ENCODE measurements at places on chromosomes 16 and 17. TPM values are rescaled to one million over a fixed set of nuclear protein-coding genes. Genes with fewer than 3 reads are reported as not detected.

TBC1D3I gene
- total RNA-seq: 0.62 TPM

TP53TG3C gene
- not detected for total RNA-seq

TBC1D3 gene
- not detected for total RNA-seq

NPIPA2 gene
- not detected for total RNA-seq

AP1G1 gene
- total RNA-seq: 119 TPM

SPHK1 gene
- 0.78 TPM for total RNA-seq

MIS12 gene
- 18.2 TPM for total RNA-seq

TNK1 gene
- total RNA-seq: 0.94 TPM

DNA sequence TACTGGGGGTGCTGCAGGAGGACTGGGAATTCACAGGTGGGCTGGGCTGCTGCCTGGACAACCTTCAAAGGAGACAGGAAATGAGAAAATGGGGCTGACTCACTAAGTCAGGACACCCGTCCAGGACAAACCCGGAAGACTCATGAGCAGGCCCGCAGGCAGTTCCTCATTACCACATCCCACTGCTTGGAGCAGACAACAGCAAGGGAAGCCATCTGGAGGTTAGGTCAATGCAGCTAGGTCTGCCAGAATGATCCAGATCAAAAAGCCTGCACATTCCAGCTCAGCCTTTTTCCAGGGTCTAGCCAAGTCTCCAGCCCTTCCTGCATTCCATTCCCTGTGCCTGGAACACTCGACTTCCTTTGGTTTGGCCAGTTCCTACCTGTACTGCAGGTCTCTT lies 536.5 kb upstream of the CDH11 start:
- no peak for DNase-seq

- no peak for DNase-seq
Observed at GRCh38 chr16:13999895-14000425, 71.2 kb upstream of the MRTFB start.

- no peak for DNase-seq
Observed at GRCh38 chr17:6313835-6314234, 121.1 kb downstream of the AIPL1 start.

- peak; percentile 40 for DNase-seq
Observed at GRCh38 chr17:10646392-10646990, 10.6 kb downstream of the MYH3 start.

DNA sequence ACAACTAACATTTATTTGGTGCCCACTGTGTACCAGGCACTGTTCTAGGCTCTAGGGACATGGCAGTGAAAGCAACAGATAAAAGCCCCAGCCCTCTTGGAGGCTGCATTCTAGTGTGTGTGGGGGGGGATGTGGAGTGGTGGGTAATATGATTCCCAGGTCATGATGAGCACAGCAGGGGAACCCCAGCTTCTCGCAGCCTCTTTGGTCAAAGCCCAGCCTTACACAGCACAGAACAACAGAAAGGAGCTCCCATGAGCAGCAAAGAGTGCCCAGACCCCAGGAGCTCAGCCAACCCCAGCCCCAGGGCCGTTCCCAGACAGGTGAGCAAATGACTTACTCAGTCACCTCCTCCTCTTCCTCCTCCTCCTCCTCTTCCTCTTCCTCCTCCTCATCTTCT lies 21.9 kb downstream of the CNGB1 start:
- DNase-seq: no peak

- DNase-seq: no peak
Observed at GRCh38 chr17:51230306-51230705, 29.5 kb downstream of the MBTD1 start.

DNA sequence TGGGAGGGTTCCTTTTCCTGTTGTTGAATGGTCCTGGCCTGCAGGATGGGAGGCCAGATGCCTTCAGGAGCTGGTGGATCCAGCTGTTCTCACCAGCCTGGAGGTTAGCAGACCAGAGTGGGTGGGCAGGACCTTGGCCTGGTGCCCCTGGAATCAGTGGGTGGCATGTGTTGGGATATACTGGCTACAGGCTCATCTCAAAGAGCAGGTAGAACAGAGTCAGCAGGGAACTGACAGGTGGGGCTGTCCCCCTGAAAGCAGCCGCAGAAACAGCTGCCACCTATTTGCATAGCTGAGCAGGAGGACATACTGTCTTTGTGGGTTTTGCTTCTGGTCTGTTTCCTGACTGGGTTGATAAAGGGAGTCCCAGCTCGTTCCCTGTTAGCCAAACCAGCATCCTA lies 144.1 kb downstream of the RAB11FIP4 start:
- no peak for DNase-seq

GRCh38 chr17:56431736-56432135 lies 161.8 kb upstream of the NOG start:
- DNase-seq: no peak

GRCh38 chr17:68155692-68156091 lies 92.2 kb upstream of the AMZ2 start:
- DNase-seq: no peak

DNA sequence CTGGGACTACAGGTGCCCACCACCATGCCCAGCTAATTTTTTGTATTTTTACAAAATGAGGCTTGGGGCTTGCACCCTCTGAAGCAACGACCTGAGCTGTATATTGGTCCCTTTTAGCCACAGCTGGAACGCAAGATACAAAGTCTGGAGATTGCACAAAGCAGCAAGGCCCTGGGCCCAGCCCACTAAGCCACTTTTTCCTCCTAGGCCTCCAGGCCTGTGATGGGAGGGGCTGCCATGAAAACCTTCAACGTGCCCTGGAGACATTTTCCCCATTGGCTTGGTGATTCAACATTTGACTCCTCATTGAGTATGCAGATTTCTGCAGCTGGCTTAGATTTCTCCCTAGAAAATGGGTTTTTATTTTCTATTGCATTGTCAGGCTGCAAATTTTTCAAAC lies 69.2 kb downstream of the CYB561 start:
- DNase-seq: no peak

DNA sequence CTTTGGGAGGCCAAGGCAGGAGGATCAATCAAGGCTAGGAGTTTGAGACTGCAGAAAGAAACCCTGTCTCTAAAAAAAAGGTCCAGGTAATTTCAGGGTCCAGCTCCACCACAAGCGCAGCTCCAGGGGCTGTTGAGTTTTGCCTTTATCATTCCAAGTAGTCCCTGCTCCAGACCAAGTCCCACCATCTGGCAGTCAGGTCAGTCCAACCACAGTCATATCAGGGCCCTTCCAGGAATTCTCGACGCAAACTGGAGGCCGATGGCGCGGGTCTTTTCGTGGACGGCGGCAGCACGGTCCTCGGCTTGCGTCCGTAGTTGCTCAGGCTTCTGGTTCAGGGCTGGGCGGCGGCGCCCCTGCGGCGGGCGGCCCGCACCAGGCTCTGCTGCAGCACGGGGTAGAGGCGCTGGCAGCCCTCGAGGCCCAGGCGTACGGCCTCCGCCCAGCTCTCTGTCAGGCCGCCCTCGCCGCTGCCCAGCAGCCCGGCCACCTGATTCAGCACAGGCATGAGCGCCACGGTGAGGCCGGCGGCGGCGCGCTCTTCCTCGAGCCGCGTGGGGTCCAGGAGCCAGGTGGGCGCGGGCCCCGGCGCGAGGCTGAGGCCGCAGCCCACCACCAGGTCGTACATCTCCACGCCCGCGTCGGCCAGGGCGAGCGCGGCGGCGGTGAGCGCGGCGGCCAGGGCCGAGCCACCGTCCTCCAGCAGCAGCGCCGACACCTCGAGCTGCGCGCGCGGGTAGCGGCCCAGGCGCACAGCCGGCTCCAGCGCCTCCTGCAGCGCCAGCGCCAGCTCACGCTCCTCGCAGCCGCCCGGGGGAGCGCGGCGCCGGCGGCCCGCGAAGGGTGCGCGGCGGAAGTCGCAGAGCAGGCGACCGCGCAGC lies 752 bp downstream of the EXOSC6 start:
- no peak for DNase-seq

DNA sequence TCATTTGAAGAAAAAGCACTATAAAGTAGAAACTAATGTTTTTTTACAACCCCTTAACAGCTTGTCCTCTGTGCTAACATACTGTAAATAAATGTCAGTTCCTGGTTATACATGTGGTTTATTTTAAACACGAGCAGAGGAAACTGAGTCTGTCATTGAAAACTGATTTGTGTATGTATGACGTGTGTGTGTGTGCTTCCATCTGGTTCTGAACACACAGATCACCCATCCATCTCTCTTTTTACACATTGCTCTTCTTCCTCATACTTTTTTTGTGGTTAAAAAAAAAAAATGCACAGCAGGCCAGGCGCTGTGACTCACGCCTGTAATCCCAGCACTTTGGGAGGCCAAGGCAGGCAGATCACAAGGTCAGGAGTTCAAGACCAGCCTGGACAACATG lies 49.5 kb downstream of the ZNF423 start:
- no peak for DNase-seq

GRCh38 chr16:70760221-70760620 lies 40.7 kb downstream of the VAC14 start:
- DNase-seq: no peak

DNA sequence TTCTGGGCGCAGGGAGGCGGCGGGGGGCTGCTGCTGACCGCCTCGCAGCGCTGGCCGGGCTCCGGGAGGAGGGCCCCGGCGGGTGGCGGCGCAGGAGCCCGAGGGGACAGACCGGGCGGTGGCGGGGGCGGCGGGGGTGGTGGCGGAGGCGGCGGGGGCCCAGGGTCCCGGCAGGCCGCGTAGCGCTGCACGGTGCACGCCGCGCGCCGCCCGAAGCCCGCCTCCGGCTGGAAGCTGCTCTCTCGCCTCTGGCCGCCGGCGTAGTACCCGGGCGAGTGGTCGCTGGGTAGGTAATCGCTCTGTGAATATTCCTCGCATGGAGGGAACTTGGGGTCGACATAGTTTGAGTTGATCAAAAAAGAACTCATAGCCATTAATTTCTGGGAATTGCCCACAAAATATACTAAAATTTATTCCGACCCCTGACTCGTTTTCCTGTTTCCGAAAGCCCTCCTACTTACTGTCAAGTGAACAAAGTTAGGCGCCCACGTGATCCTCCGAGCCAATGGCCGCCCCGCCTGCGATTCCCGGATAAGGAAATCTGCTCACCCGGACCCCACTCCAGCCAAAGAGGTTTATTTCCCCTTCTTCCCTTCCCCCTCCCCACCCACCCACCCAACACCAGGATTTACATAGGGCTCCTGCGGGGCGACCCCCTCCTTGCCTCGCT lies at the start of gene HOXB4:
HOXB4 (minus strand) TSS at position 405 of the 670 bp plus-strand sequence; CDS start at position 374, 31 bp downstream.
- DNase-seq: no peak

GRCh38 chr17:78793415-78793814 lies 11.3 kb upstream of the CYTH1 start:
- no peak for DNase-seq

DNA sequence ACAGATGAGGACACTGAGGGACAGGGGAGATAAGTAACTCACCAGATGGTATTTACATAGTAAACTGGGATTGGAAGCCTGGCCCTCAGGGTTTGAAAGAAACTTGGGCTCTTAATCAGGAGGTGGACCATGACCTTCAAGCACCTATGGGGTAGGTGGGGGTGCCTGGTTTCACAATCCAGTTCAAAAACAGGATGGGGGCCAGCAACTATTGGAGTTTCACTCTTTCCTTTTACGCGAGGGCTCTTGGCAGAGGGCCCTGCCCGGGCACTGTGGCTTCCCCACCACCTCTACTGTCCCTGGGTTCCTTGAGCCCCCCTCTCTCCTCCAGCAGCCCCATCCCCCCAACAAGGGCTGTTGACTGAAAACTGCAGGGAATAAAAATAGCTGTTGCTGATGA lies 11.3 kb upstream of the PRR29 start:
- no peak for DNase-seq

GRCh38 chr16:13063457-13063856 lies 162.1 kb downstream of the SHISA9 start:
- no peak for DNase-seq

- DNase-seq: no peak
Observed at GRCh38 chr16:67537636-67538591, 9.3 kb downstream of the RIPOR1 start.

GRCh38 chr16:88799569-88800276 lies 3.9 kb upstream of the CDT1 start:
- DNase-seq: no peak

DNA sequence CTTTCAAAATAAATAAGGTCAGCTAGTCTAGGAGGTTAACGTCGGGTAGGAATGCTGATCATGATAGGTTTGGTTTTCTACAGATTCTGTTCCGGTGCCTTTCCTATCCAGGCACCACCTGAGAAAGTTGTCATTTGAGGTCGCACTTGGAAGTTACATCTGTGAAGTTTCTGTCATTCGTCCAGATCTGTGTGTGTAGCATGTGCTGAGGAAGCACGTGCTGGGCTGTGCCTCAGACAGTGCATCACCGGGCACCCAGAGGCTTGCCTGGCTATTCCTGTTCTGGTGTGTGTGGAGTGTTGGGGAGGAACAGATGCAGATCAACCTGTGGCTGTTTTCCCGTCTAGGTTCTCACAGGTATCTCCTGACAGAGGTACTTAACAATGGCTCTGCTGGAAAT lies 42.6 kb downstream of the DNAJA2 start:
- DNase-seq: no peak

DNA sequence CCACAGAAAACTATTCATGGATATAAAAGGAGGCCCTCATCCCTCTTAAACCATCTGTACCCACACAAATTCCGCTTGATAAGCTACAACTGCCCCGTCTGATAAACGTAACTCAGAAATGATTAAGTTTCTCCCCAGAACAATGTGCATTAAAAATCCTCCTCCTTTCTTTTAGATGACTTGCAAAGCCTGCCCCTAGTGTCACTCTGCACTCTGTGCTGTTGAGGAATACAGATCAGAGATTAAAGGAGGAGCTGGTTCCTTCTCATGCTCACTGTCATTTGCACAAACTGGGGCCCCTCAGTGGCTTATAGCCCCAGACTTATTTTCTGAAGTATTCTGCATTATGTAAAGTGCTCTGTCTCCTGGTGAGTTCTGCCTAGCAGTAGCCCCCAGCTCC lies 33.3 kb downstream of the CDRT15 start:
- DNase-seq: no peak

DNA sequence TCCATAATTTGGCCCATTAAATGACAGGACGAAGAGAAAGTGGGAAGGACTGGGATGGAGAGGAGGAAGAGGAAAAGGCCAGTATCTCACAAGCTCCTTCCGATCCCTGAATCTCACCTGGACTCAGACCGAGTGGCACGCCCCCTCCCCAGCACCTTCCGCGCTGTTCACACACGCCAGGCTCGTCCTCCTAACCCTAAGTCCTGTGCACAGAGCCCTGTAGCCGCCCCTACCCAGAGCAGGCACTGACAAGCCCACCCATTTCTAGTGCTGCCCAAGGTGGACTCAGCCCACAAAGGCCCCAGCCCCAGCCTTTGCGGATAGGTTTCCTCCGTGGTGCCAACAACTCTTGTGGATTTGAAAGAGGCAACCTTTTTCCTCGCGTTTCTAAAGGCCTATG lies 9.2 kb downstream of the HS3ST3B1 start:
- no peak for DNase-seq

DNA sequence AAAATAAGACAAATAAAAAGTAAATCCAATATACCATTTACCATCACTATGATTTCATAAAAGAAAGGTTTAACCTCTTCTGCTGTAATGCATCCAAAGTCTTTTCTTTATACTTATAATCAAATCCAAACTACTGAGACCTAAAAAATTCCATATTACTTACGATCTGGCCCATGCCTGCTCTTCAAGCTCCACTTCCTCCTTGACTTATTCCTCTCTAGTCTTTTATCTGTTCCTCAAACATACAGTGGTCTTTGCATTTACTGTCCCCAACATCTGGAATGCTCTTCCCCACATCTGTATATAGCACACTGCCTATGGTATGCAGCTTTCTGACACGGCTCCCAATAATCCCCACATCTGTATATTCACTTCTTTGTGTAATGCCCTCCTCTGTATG lies 33.8 kb downstream of the PCTP start:
- DNase-seq: no peak

Measured in occipital lobe (tissue), 3 donors.